Right atrium auricular region (tissue), 2 donors: ENCODE measurements at places on chromosomes 7 and 10. TPM values are rescaled to one million over a fixed set of nuclear protein-coding genes. Genes with fewer than 3 reads are reported as not detected.

MGAM2 gene
- 0.15 TPM for total RNA-seq

PLPP4 gene
- total RNA-seq: not detected

PDE6C gene
- not detected for total RNA-seq

TNRC18 gene
- total RNA-seq: 32.0 TPM

TMEM236 gene
- 0.90 TPM for total RNA-seq

GRCh38 chr7:117704063-117704462 is 169.2 kb downstream of the CTTNBP2 start:
- DNase-seq: no peak

- DNase-seq: no peak
Measured at GRCh38 chr10:111879969-111880368, 303.6 kb downstream of the GPAM start.

- no peak for DNase-seq
Measured at GRCh38 chr10:81978238-81978637, 103.2 kb downstream of the NRG3 start.
